Left forelimb (tissue), 1 donor: ENCODE measurements at places on chromosomes 7 and 10.

GRCh38 chr7:28123752-28124151, 56.8 kb downstream of the JAZF1 start:
- no peak for DNase-seq

GRCh38 chr7:77388055-77388641, 28.0 kb downstream of the GSAP start:
- DNase-seq: no peak

DNA sequence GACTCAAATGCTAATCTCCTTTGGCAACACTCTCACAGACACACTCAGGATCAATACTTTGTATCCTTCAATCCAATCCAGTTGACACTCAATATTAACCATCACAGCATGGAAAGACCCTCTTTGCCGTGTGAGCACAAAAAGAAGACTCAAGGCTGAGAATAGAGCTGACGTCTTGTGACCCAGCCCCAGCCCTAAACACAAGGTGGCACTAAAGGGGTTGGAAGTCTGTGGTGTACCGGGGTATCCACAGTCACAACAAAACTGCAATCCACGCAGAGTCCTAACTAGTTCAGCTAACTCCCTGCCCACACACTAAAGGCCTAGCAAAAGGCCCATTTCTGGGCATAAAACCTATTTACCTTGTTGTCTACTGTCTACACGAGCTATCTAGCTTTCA, 200.1 kb downstream of the ACTR3B start:
- no peak for DNase-seq

- DNase-seq: no peak
Observed at GRCh38 chr7:26298472-26299058, 6.9 kb downstream of the SNX10 start.

DNA sequence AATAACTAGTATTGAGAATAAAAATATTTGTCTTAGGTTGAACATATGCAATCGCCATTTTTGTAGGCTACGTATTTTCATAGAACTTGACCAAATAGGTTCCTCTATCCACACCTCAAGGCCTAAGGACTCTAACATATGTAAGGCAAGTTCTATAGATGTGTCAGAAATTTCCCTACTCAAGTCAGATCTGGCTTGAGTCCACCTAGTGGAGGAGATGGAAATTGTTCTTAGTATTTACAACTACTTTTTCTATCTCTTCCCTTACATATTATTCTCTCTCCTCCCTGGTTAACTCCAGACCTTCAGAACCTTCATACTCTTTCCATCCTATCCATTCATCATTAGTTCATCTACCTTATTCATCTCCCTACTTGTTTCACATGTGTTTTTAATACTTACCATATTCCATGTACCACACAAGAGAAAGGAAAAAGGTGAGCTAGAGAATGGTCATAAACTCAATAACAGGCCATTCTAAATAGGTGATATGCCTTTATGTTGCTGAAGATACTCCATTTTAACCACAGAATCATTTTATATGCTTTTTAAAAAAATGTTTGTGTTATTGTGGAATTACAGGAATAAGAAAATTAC, 174.5 kb upstream of the HDAC9 start:
- no peak for DNase-seq

GRCh38 chr10:126163506-126163905, 224.8 kb downstream of the ADAM12 start:
- peak; percentile 55 for DNase-seq

- no peak for DNase-seq
Observed at GRCh38 chr7:116834815-116835504, 27.4 kb upstream of the CAPZA2 start.

DNA sequence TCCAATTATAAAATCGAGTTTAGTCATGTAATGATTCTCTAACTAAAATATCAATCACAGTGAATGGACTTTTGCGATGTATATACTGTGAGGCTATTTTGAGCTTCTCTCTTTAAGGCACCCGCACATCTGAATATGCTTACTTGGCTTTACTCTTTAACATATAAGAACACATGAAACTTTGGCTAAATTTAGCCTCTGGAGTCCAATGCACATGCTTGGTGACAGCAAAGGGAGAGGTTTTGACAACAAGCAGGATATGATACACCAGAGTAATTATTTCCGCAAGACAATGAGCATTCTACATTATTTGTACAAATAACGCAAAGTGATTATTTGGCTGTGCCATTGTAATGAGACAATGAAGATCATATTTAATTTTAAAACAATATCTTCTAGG, 72.4 kb downstream of the ARID5B start:
- DNase-seq: no peak
